Stimulated activated CD4-positive, alpha-beta T cell treated with anti-CD3 and anti-CD28 coated beads, Interleukin-4, amount 100 ng/mL, for 4 hours (primary cell): ENCODE measurements at places on chromosomes 5 and 9.
A peak's percentile ranks its signal among the peaks of the same experiment; 100 is the strongest.

DNA sequence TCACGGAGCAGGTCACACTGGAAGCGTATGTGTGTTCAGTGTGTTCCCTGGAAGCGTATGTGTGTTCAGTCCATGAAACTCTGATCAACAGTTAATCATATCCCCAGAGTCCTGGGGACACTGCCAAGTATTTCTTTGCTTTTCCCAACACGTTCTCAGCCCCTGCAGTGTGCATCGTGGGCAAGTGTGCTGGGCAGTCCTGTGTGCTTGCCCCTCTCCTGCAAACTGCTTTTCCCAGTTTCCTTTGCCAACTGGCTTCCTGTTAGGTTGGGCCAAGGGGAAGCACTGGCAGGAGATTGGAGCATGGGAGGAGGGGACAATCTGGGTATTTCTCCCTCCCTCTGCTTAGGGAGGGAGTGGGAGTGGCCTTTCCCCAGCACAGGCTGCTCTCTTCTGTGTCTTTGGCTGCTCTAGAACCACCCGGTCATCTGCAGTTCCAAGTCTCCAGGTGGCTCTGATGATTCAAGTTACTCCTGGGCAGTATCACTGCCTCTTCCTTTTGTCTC lies 36.8 kb upstream of the NEK6 start:
- no peak for DNase-seq

- DNase-seq = no peak
Measured at GRCh38 chr5:160470437-160471361, 49.0 kb downstream of the PTTG1 start.

- DNase-seq = no peak
Measured at GRCh38 chr5:151657114-151657513, 29.6 kb downstream of the SPARC start.

- DNase-seq = no peak
Measured at GRCh38 chr5:123496892-123497291, 15.1 kb upstream of the CSNK1G3 start.

DNA sequence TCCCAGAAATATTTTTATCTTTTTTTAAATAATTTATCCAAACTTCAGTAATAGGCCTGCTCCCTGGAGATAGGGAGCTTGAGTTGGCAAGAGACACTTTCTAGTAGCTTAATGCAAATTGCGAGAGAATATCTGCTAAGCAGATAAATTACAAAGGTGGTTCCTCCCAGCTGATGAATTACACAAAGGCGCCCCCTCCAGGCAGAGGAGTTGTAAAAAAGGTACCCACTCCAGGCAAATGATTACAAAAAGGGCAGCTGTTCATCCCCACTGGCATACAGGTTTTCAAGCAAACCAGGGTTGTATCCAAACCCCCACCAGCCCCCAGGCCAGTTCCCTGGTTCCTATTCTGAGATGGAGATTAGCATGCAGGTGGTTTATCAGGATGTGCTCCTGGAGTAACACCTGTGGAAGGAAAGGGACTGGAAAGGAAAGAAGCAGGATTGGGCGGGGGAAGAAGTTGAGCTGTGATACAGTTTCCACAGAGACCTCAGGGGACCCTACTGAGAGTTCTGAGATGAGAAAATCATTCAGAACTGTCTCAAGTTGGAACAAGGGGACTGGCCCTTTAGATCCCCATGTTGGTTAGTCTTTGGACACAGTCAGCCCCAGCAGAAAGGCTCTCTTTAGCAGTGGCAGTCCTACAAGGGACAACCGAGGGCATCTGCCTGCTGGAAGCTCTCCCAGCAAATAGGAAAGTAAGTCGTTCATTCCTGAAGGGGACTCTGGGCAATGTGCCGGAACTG lies 25.5 kb downstream of the ESM1 start:
- DNase-seq = no peak

DNA sequence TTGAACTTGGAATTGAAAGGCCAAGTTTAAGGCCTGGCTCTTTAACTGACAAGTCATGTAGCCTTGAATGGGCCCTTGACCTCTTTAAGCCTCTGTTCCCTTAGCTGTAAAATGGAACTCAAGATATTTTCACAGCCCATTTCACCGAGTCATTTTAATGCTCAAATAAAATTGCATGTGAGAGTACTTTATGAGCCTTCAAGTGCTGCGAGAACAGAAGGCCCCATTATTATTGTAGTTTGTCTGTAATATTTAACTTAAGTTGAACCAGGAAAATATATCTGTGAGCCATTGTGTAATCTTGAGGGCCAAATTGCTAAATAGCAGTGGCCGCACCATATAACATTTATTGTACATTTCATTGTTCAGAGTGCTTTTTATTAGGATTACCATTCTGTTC lies 249.9 kb downstream of the NTRK2 start:
- DNase-seq = no peak

DNA sequence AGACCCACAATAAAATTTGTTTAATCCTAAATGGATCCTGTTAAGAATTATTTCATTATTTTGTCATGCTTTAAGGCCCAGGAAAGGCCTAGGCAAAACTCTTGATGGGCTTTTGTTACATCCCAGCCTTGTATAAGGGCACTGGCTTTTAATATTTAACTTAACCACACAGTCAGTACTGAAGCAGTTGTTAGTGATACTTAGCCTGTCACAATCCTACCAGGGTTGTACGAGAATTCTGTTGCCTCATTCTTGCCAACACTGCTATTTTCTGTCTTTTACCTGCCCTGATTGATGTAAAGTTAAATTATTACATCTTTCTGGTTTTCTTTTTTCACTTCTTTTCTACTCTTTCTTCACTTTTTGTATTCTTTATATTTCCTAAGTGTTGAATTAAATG lies 10.9 kb downstream of the ZNF169 start:
- no peak for DNase-seq

DNA sequence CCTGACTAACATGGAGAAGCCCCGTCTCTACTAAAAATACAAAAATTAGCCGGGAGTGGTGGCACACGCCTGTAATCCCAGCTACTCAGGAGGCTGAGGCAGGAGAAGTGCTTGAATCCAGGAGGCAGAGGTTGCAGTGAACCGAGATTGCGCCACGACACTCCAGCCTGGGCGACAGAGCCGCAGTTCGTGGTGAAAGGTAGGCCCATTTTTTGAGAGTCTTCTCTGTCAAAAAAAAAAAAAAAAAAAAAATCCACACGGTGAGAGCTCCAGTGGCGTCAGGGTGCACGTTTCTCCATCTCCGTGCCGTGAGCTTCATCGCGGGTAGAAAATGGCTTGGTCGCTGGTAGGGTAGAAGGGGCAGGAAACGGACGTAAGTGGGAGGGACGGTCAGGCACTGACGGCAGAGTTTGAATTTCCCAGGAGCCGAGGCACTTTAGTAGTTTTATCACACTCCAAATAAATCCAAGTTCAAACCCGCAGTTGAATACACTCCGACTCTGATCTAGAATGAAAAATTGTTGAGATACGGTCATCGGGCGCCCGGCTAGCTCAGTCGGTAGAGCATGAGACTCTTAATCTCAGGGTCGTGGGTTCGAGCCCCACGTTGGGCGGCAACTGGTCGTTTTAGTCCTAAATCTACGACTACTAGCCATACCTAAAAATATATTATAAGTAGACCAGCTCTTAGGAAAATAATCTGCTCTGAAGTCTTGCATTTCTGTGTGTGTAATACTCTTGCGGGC lies 2.4 kb upstream of the TRIM7 start:
- DNase-seq = peak; percentile 93

DNA sequence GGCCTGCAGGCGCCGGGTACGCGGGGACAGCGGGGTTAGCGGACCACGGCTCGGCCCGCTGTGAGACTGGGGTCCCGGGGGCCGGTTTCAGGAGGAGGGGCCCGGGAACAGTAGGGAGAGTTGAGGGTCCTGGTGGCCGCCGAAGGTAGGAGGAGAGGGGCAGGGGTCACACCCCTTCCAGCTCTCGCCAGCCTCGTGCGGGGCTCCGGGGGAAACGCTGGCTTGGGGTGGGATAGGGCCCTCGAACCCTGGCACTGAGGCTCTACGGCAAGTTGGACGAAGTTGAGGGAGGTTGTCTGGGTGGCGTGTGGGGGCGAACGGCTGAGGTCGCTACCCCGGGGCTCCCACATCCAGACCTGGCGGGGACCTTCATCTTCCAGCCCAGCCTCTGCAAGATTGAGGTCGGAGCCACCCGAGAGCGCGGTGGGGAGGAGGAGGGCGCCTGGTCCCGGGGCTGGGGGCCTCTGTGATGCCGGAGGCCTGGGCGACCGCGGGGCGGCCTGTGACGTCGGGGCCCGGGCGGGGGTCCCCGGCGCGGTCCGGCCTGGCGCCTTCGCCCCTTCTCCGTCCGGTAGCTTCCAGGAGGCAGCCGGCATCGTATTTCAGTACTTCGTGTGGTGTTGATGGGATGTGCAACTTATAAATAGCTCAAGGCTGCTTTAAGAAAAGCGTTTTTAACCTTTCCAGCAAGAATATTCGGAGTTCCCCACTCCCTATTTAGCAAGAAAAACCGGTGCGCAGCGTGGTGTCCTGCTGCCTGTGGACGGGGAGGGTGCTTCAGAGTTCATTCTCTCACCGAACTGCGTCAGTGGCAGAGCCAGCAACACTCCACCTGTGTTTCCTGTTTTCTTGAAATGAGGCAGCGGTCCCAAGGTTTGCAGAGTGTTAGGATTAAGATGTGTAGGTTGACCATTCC lies 902 bp downstream of the HABP4 start:
- DNase-seq = peak; percentile 23

- DNase-seq = no peak
Measured at GRCh38 chr9:92738661-92739081, 26.0 kb downstream of the BICD2 start.

- no peak for DNase-seq
Measured at GRCh38 chr9:130900701-130901497, 4.3 kb upstream of the QRFP start.

GRCh38 chr5:83357621-83358231 lies 113.8 kb upstream of the VCAN start:
- DNase-seq = no peak

- no peak for DNase-seq
Measured at GRCh38 chr5:19258686-19259085, 729.3 kb downstream of the CDH18 start.

- no peak for DNase-seq
Measured at GRCh38 chr5:129917224-129917623, 13.0 kb downstream of the CHSY3 start.

DNA sequence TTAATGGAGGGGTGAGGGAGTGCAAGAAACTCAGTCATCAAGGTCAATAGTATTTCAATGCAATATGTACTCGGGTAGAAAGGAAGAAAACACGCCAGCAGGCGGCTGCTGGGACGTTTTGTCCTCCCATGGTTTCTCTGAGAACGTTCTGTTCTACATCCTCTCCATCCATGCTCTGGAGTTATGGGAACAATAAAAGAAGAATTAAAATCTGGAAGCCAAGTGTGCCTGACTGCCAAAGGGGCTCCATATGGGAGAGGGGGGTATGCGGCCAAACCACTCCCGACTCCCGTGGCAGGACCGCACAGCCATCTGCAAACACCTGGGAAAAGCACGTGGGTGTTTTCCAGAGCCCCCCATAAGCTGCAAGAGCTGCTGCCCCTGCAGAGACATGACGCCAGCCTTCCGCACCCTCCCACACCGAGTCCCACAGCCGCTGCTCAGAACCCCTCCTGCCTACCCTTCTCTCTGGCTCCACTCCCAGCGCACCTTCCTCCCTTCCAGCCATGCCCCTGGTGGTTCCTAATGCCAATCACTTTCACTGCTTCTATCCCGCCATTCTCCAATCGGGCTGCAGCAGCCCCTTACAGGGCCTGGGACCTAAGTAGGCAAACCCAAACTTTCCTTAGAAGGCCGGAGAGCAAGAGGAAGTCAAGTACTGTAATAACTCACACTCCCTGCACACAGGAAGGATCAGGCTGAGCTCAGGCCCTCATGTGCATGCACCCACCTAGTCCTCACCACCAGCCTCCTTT lies 241.6 kb downstream of the SYK start:
- no peak for DNase-seq

DNA sequence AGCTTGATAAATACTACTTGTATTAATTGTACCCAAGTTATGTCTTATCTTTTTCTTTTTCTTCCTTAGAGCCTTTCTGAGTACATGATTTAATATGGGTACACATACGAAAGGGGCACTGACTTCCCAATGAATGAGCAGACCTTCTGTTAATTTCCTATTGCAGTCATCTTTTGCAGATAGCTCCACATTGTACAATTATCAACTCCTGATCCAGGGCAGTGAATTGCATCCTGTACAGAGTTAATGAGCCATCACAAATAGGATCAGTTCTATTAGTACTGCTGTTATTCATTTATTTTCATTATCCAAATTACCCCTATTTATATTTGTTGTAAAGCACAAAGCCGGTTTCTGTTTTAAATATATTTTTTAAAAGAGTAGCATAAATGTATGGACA lies 105.6 kb downstream of the ADAMTSL1 start:
- no peak for DNase-seq

- DNase-seq = no peak
Measured at GRCh38 chr5:111930905-111931461, 174.0 kb upstream of the NREP start.

DNA sequence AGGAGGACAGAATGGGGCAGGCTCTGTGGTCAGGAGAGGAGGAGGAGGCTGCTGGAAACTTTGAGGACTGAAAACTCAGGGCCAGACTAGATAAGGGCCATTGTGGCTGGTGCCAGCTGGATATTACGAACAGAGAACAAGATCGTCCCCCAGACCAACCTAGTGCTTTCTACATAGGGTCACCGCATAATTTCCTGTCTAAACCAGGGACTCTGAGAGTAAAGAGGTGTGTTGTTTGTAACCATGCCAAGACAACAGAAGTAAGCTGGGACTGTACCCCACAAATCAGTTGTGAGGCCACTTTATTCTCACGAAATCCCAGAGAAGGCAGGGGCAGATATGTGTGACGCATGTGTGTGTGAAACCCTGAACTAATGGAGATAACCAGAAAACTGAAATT lies 20.3 kb upstream of the GFPT2 start:
- no peak for DNase-seq

- no peak for DNase-seq
Measured at GRCh38 chr9:82154573-82154972, 166.0 kb downstream of the SPATA31D1 start.

- DNase-seq = no peak
Measured at GRCh38 chr9:100457517-100457916, 15.4 kb upstream of the TMEFF1 start.

DNA sequence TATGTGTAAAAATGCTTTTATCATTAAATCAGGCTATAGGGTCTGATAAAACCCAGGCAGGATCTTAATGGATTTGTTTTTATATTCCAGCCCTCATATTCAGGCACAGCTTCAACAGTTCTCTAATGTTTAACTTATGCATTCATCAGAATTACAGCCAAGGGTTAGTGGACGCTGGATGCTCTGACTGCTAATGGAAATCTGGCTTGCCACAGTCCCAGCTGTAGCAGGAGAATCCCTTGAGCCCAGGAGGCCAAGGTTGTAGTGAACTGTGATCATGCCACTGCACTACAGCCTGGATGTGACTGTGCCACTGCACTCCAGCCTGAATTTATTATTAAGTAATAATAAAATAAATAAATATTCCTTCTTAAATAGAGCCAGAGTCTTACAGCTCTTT lies 98.0 kb downstream of the SLC25A46 start:
- DNase-seq = no peak

DNA sequence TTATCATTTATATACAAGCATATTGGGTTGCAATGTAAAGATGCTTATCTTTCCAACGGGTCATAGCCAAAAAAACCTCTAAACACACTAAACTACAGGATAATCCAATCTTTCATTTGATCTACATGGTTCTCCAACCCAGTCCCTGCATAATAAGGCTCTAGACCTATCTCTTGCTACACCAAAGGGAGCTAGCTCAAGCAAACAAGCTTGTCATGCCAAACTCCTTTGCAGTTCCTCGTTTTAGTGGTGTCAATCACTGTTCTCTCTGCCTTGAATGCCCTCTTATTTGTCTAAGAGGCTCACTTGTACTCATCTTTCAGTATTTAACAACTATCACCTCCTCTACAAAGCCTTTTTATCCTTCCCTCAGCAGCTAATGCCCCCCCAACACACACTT lies 5.6 kb downstream of the HOMER1 start:
- no peak for DNase-seq
